ENCODE measurements at places on chromosomes 16 and 17. TPM values are rescaled to one million over a fixed set of nuclear protein-coding genes. Genes with fewer than 3 reads are reported as not detected.

GRCh38 chr17:27762527-27763305 lies 37.6 kb downstream of the NOS2 start:
- DNase-seq, result no peak

- peak; percentile 74 for DNase-seq
Observed at GRCh38 chr16:3640632-3641501, 13.6 kb upstream of the DNASE1 start.

GRCh38 chr17:76397687-76398522 lies 13.5 kb downstream of the SPHK1 start:
- peak; percentile 94 for DNase-seq

DNA sequence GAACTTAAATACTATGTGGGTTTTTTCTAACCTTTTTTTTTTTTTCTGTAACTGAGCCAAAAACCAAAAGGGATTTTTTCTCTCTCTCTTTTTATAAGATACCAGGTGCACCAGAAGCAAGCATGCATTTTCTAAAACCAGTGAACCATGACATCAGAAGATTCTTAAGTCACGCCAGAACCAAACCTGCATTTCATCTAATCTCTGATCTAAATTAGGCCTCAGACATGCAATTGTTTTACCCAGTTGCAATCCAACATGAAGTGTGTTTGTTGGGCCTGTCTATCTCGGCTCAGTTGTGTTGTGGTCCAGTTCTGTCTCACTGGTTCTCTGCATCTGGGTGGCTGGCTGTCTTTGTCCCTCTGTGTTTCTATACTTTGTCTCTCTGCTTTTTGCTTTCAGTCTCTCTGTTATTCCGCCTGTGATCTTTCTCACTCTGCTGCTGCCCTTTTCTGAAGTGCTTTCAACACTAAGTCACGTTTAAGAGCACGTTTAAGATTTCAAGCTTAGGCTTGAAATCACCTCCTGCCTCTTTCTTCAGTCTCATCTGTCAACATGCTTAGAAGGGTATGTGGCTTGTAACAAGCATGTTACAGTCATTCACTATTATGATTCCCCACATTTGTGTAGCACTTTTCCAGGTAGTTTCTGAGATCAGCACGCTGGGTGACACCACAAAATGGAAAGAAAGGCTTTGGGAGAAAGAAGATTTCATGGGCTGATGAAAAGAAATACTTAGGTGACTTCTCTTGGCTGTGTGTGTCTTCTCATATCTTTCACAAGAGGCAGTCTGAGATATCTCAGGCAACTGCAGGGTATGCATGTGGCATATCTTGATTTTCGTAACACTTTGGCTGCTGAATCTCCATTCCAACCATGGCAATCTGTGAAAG lies 488.9 kb downstream of the SHISA9 start:
- DNase-seq, result no peak

DNA sequence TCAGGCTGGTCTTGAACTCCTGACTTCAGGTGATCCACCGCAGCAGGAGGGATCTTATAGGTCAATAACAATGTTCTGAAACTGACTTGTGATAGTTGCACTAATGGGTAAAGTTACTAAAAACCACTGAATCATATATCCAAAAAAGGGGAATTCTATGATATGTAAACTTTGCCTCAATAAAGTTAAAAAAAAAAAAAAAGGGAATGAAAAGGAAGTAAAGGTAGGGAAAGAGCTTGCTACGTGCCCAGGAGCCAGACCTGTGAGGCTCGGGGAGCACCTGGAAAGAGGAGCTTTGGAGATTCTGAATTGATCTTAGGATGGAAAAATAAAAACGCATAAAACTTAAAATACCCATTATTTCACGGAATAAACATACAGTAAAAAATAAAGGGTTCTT lies 20.8 kb upstream of the TRAP1 start:
- DNase-seq, result no peak

- peak; percentile 95 for DNase-seq
Observed at GRCh38 chr16:81006211-81006812, 373 bp downstream of the CMC2 start.

GRCh38 chr17:61736438-61736837 lies 126.9 kb downstream of the BRIP1 start:
- DNase-seq, result no peak

GRCh38 chr16:75272097-75272551 lies 20.7 kb upstream of the BCAR1 start:
- no peak for DNase-seq

Gene IKZF3
- not detected for total RNA-seq

Gene TAT
- total RNA-seq, result 0.35 TPM

Gene PPY
- not detected for total RNA-seq

Gene CHAD
- total RNA-seq, result not detected

Gene DPEP2
- not detected for total RNA-seq

Gene PTGES3L
- total RNA-seq, result 3.9 TPM

Measured in chondrocyte (in vitro differentiated cells).